ENCODE measurements at places on chromosomes 13 and 19. TPM values are rescaled to one million over a fixed set of nuclear protein-coding genes. Genes with fewer than 3 reads are reported as not detected.

Gene ZNF587B
- 20.2 TPM for total RNA-seq

Gene DHPS
- total RNA-seq = 47.1 TPM

Gene SMIM24
- total RNA-seq = not detected

Gene KASH5
- total RNA-seq = not detected

Gene UCHL3
- total RNA-seq = 52.5 TPM

Gene LENG1
- total RNA-seq = 7.9 TPM

Gene BRME1
- total RNA-seq = 0.66 TPM

Gene COG3
- 25.4 TPM for total RNA-seq

Gene NKG7
- not detected for total RNA-seq

Gene PLA2G4C
- total RNA-seq = 40.9 TPM

Gene TMIGD2
- total RNA-seq = not detected

Gene NLRP5
- total RNA-seq = not detected

Gene DNAAF3
- 0.47 TPM for total RNA-seq

Gene PINLYP
- total RNA-seq = 0.18 TPM

Gene MYO16
- under 0.01 TPM for total RNA-seq

Gene OR7C1
- total RNA-seq = not detected

Gene KCNJ14
- total RNA-seq = 0.36 TPM

Gene AKT2
- total RNA-seq = 20.1 TPM

Gene RNU6-9
- not detected for total RNA-seq

Gene PROSER3
- 2.2 TPM for total RNA-seq

Gene SIGLEC12
- total RNA-seq = not detected

Gene ZNF85
- total RNA-seq = 7.4 TPM
